Stimulated activated CD4-positive, alpha-beta T cell treated with anti-CD3 and anti-CD28 coated beads, Interleukin-4, amount 100 ng/mL, for 24 hours (primary cell): ENCODE measurements at places on chromosomes 1 and 21.

- no peak for DNase-seq
Measured at GRCh38 chr1:219398815-219399396, 214.0 kb downstream of the ZC3H11B start.

GRCh38 chr1:61081686-61082310, 563 bp upstream of the NFIA start:
- peak; percentile 68 for DNase-seq

DNA sequence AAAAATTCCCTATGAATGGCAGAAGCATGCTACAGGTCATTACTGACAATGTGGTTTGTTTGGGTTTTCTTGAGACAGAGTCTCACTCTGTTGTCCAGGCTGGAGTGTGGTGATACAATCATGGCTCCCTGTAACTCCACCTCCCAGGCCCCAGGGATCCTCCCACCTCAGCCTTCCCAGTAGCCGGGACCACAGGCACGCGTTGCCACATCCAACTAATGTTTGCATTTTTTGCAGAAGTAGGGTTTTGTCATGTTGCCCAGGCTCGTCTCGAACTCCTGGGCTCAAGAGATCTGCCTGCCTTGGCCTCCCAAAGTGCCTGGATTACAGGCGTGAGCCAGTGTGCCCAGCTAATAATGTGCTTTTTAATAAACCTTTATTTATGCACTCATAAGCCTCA, 259.1 kb downstream of the NFIA start:
- no peak for DNase-seq

- no peak for DNase-seq
Measured at GRCh38 chr1:26020330-26020768, 1.2 kb upstream of the EXTL1 start.

DNA sequence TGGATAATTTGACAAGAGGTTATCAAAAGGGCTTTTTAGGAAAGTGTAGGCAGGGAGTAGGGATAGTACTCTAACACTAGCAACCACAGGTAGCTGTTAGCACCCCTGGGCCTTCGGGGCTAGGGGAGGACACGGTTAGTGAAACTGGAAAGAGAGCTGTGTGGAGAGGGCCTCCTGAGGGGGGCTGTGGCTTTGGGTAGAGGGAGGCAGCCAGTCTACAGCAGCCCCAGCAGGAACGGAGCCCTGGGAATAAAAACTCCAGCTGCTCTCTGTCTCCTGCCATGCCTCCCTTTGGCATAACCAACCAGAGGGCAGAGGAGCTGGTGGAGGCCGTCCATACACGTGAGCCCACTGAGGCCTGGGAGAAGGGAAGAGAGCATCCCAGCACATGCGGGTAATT, 223.2 kb downstream of the FOXD2 start:
- no peak for DNase-seq

DNA sequence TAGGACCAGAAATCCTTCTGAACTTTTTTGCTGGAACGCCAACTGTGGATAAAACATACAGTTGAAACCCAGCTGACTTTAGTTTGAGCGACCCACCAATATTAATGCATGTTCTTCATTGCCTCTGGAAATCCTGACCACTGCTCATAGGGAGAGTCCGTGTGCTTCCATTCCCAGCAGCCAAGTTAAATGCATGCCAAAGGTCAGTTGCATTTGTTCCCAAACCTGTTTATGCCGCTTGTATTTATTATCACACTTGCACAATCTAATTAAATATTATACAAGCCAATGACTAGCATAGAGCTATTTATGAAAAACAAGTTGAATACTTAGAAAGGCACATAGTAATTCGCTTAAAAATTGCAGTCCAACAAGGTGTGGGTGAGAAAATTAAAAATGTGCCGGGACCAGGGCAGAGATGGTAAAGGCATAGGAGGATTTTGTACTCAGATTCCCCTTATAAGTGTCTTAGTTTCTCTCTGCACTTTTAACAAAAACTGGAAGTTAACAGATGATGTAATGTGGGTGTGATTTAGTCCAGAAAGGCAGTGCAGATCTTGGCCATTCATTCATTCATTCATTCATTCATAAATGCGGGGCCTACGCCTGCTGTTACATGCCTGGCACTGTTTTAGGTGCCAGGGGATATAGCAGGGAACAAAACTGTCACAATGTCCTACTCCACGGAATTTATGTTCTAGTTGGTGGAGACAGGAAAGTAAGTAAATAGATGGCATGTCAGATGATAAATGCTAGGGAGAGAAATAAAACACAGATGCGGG, 99.7 kb downstream of the PRDM2 start:
- no peak for DNase-seq

GRCh38 chr1:73839922-73840321, 358.1 kb downstream of the LRRIQ3 start:
- no peak for DNase-seq
